ENCODE measurements at places on chromosomes 13 and 19. TPM values are rescaled to one million over a fixed set of nuclear protein-coding genes. Genes with fewer than 3 reads are reported as not detected.

The ZNF132 gene
- total RNA-seq = 6.0 TPM

The CYP2A6 gene
- not detected for total RNA-seq

The FAM216B gene
- not detected for total RNA-seq

The KCNC3 gene
- total RNA-seq = 9.5 TPM

The CEACAM21 gene
- not detected for total RNA-seq

The CGB5 gene
- not detected for total RNA-seq

The KIR2DL1 gene
- not detected for total RNA-seq

The ATP8A2 gene
- 13.8 TPM for total RNA-seq

The IZUMO1 gene
- 2.2 TPM for total RNA-seq

The FAM124A gene
- total RNA-seq = 0.76 TPM

The SUGP2 gene
- total RNA-seq = 123 TPM

The IGFL1 gene
- total RNA-seq = 0.56 TPM

The FAM187B gene
- total RNA-seq = not detected

The UGGT2 gene
- 20.8 TPM for total RNA-seq

The TIMM29 gene
- 33.7 TPM for total RNA-seq

The KLK14 gene
- total RNA-seq = 0.29 TPM

The SPC24 gene
- total RNA-seq = 15.0 TPM

The RNASEH2B gene
- 37.8 TPM for total RNA-seq

The NRTN gene
- 5.4 TPM for total RNA-seq

The CEACAM8 gene
- not detected for total RNA-seq

The ZNF44 gene
- total RNA-seq = 11.7 TPM

The ANKRD10 gene
- 142 TPM for total RNA-seq

The NLRP5 gene
- not detected for total RNA-seq

The SIGLEC14 gene
- total RNA-seq = not detected

The NXNL1 gene
- total RNA-seq = not detected

The C19orf12 gene
- total RNA-seq = 18.0 TPM

The C3 gene
- total RNA-seq = 8.2 TPM

The AMH gene
- 49.5 TPM for total RNA-seq

The KIR2DL4 gene
- total RNA-seq = not detected

The FGF22 gene
- total RNA-seq = not detected

The GPATCH1 gene
- total RNA-seq = 12.6 TPM

The FFAR1 gene
- 2.1 TPM for total RNA-seq

The PSG3 gene
- not detected for total RNA-seq

The ZNF723 gene
- not detected for total RNA-seq

The IGFL3 gene
- total RNA-seq = not detected

The GAPDHS gene
- not detected for total RNA-seq

The C19orf73 gene
- 2.6 TPM for total RNA-seq

The SIGLEC8 gene
- not detected for total RNA-seq

The TSSK6 gene
- 2.3 TPM for total RNA-seq

The ARL11 gene
- total RNA-seq = not detected

The LIN37 gene
- 15.5 TPM for total RNA-seq

The SIGLEC6 gene
- not detected for total RNA-seq

The CPB2 gene
- total RNA-seq = 0.19 TPM

The PNMA8C gene
- total RNA-seq = 0.10 TPM

The SHD gene
- total RNA-seq = 4.9 TPM

The TPGS1 gene
- total RNA-seq = 26.1 TPM

The NEK5 gene
- total RNA-seq = 5.2 TPM

The FCAR gene
- not detected for total RNA-seq

The DAND5 gene
- not detected for total RNA-seq
